Naive thymus-derived CD8-positive, alpha-beta T cell (primary cell): ENCODE measurements at places on chromosomes 3 and 15. TPM values are rescaled to one million over a fixed set of nuclear protein-coding genes. Genes with fewer than 3 reads are reported as not detected.

GRCh38 chr3:143226678-143227291 lies 107.2 kb downstream of the CHST2 start:
- no peaks in the 10 kb centered on the region for H3K27me3 ChIP-seq
- no peaks in the 10 kb centered on the region for H3K36me3 ChIP-seq
- H3K4me3 ChIP-seq, result no peak overlapping the region
- no peak for DNase-seq

DNA sequence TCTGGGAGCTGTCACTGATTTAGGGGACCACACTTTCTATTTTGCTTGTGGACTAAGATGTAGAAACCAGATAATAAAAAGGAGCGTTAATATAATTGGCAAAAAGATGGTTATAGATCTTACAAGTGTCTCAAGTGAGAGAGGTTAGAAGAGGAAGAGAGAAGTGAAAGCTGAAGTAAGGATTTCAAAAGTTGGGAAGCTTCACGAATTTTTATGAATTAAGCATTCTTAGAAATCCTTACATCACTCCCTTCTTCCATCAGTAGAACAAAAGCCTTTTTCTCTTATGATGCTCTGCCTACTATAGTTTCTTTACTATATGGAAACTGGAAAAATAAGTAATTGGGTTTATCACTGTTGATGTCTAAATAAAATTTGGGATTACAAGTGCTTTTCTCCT lies 146.5 kb downstream of the FNDC3B start:
- H3K4me3 ChIP-seq, result no peak overlapping the region
- H3K4me1 ChIP-seq, result peaks cover 19% of the 10 kb centered on the region
- no peak overlapping the region for H3K27ac ChIP-seq
- no peaks in the 10 kb centered on the region for H3K27me3 ChIP-seq

DNA sequence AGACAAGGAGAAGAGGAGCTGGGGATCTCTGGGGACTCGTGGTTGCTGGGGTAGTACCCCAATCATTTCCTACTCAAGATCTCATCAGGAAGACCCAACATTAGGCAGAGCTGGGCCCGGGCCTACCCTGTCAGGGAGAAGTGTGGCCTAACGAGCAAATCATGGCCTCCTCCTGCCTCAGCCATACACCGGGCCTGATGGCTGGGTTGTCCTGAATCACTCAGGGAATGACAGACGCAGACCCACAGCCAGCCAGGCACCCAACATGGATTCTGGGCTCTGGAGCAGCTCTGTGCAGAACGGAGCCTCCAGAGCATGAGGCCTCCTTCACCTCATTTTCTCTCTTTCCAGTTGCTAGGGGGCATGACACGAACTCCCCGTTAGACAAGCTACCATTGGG lies 19.7 kb downstream of the ITGA11 start:
- no peak for DNase-seq
- H3K36me3 ChIP-seq, result no peaks in the 10 kb centered on the region
- H3K27ac ChIP-seq, result no peak overlapping the region
- no peak overlapping the region for H3K4me3 ChIP-seq
- H3K4me1 ChIP-seq, result no peaks in the 10 kb centered on the region

DNA sequence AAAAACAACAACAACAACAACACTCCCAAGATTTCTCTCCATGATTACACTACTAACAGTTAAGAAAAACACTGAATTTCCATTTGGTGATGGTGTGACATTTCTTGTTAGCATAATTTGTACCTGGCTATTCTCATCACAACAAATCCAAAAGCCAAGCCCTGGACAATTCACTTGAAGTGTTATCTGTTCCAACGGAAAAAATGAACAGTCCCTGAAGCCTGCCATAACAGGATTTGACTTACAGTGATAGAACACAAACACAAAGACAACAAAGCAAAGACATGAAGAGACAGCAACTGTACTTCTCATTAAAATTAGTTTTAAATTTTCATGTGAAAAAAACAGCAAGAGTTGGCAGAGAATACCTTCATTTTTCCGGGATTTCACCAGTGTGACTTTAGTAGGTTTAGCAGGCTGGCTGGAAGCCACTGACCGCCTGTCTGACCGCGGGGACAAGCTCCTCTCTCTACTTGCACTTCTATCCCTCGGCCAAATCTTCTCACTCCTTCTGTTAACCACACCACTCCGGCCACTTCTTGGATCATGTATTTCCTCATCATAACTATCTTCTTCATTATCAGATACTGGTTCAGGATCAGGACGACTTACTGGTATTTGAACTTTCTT lies 56.3 kb downstream of the TJP1 start:
- H3K27ac ChIP-seq, result no peak overlapping the region
- no peaks in the 10 kb centered on the region for H3K36me3 ChIP-seq
- H3K4me1 ChIP-seq, result no peaks in the 10 kb centered on the region
- no peak overlapping the region for H3K4me3 ChIP-seq
- H3K27me3 ChIP-seq, result peaks cover 59% of the 10 kb centered on the region

- H3K27me3 ChIP-seq, result peaks cover 38% of the 10 kb centered on the region
- H3K27ac ChIP-seq, result no peak overlapping the region
- no peaks in the 10 kb centered on the region for H3K36me3 ChIP-seq
These were observed 120.5 kb downstream of the PDZRN3 start for GRCh38 chr3:73504239-73504638.

DNA sequence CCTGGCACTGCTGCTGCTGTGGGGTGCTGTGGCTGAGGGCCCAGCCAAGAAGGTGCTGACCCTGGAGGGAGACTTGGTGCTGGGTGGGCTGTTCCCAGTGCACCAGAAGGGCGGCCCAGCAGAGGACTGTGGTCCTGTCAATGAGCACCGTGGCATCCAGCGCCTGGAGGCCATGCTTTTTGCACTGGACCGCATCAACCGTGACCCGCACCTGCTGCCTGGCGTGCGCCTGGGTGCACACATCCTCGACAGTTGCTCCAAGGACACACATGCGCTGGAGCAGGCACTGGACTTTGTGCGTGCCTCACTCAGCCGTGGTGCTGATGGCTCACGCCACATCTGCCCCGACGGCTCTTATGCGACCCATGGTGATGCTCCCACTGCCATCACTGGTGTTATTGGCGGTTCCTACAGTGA lies 2.1 kb downstream of the GRM2 start:
- peak overlapping the region; percentile 51 for H3K27ac ChIP-seq
- peak overlapping the region; percentile 14 for H3K4me3 ChIP-seq
- DNase-seq, result no peak
- H3K4me1 ChIP-seq, result peaks cover 16% of the 10 kb centered on the region
- H3K27me3 ChIP-seq, result no peaks in the 10 kb centered on the region

GRCh38 chr15:41597787-41598186 lies 38.8 kb downstream of the TYRO3 start:
- no peaks in the 10 kb centered on the region for H3K4me1 ChIP-seq
- peaks cover 3% of the 10 kb centered on the region for H3K27me3 ChIP-seq
- no peaks in the 10 kb centered on the region for H3K36me3 ChIP-seq
- no peak for DNase-seq

DNA sequence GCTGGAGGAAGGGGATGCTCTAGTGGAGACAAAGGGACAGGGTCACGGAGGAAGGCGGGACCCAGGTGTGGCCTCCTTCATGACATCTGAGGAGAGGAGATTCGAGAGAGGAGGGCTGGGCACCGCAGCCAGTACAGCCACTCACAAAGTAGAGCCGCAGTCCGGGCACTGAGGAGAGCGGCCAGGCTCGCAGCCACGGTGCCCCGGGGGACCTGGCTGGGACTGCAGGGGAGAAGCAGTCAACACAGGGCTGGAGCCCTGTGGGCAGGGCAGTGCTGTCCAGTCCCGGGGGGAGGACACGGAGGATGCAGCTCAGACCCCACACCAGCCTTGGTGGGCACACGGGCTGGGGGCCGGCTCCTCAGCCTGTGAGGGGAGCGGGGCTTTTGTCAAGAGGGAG lies 40.3 kb downstream of the HMCES start:
- no peak overlapping the region for H3K27ac ChIP-seq
- H3K27me3 ChIP-seq, result no peaks in the 10 kb centered on the region
- DNase-seq, result no peak
- no peaks in the 10 kb centered on the region for H3K36me3 ChIP-seq

DNA sequence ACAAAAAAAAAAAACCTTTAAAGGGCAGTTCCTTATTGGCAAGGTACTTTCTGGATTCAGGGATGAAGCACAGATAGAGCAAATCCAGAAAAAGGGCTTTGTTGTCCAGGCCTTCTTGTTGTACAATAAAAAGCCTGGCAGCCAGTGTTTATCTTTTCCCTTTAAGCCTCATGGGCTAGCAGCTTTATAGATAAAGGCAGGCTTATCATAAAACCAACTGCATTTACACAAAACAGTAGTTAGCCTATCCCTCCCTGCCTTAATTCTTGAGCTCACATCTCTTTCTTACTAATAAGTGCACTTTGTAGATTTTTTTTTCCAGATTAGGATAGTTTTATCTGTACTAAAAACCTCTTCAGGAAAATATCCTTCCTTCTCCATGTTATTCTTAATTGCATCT lies 662.8 kb upstream of the CCDC54 start:
- no peak overlapping the region for H3K27ac ChIP-seq
- peaks cover 11% of the 10 kb centered on the region for H3K27me3 ChIP-seq
- no peaks in the 10 kb centered on the region for H3K36me3 ChIP-seq
- H3K4me1 ChIP-seq, result no peaks in the 10 kb centered on the region
- no peak for DNase-seq

DNA sequence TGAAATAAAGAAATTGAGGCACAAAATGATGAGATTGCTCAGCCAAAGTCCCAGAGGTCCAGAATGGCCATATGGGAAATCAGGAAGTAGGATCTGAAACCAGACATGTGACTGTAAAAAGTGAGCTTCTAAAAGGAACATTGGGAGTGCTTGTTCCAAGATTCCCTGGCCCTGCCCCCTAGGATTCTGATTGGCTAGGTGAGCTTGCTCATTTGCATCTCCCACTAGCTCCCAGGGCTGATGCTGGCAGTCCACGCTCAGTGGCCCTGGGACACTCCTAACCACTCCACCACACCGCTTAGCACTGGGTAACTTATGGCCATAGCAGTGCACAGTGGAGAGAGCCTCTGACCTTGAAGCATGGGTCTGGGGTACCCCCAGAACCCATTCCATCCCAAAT lies 326.7 kb downstream of the NTRK3 start:
- no peak for DNase-seq
- no peaks in the 10 kb centered on the region for H3K27me3 ChIP-seq
- no peaks in the 10 kb centered on the region for H3K4me1 ChIP-seq
- no peak overlapping the region for H3K4me3 ChIP-seq
- no peaks in the 10 kb centered on the region for H3K36me3 ChIP-seq
- no peak overlapping the region for H3K27ac ChIP-seq

Gene TEX264
- total RNA-seq, result 37.4 TPM

Gene RTP2
- total RNA-seq, result not detected

Gene AQP9
- total RNA-seq, result not detected

Gene NTRK3
- total RNA-seq, result not detected

Gene CMTM8
- total RNA-seq, result 2.2 TPM
